ENCODE measurements at places on chromosomes 4 and X. TPM values are rescaled to one million over a fixed set of nuclear protein-coding genes. Genes with fewer than 3 reads are reported as not detected.

DNA sequence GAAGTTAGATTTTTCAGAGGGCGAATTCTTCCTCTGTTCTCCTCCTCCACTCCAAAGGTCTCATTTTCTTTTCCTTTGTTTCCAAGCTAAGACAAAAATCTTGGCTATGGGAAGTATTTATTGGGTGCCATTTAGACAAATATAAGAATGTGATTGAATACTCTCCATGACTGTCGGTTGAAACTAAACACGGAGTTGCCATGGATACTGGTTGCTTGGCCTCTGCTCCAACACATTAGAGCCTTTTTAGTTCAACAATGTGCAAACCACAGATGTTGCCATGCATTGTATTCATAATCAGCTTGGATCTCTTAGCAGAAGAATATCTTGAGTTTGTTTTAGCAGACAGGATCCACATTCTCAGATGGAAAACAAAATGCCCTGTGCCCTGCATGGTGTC is 366.5 kb upstream of the LCORL start:
- no peak for DNase-seq

GRCh38 chr4:116838609-116839008 is 246.8 kb downstream of the TRAM1L1 start:
- DNase-seq = no peak

DNA sequence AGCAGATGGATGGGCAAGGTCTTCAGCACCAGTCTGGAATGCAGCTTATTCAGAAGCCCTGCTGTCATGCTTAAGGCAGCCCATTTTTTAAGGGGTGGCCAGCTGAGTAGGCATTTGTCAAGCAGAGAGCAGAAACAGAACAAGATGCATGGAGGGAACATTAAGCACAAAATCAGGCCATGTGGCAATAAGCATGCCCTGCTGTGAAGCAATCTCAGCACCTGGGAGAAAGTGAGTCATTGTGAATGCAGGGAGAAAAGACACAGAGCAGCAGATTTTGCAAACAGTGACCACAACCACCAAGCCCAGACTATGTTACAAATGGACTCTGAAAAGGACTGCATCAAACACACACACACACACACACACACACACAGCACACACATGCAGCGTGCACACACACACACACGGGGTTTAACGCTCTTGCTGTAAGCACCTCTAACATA is 94.1 kb upstream of the GALNT7 start:
- no peak for DNase-seq

The ARR3 gene
- total RNA-seq = not detected

The UGT2B15 gene
- not detected for total RNA-seq
